Muscle of back (tissue), 13 donors: ENCODE measurements at places on chromosomes 5 and 9. TPM values are rescaled to one million over a fixed set of nuclear protein-coding genes. Genes with fewer than 3 reads are reported as not detected.
A peak's percentile ranks its signal among the peaks of the same experiment; 100 is the strongest.

- DNase-seq: no peak
Observed at GRCh38 chr5:59544573-59544972, 349.0 kb downstream of the PDE4D start.

DNA sequence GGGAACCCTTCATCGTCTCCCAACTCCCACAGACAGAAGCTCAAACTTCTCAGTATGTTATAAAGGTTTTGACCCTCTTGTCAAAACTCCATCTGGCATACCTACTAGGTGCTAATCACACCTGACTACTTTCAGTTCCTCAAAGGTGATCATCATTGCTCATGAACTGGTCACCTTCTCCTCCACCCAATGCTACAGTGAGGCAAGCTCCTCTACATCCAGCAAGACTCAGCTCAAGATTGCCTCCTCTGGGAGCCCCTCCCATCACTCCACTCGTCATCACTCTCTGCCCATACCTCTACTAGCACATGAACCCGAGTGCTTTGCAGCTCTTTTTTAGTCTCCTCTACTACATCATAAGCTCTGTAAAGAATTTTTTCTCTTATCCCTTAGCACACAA lies 102.4 kb downstream of the LPAR1 start:
- DNase-seq: no peak

DNA sequence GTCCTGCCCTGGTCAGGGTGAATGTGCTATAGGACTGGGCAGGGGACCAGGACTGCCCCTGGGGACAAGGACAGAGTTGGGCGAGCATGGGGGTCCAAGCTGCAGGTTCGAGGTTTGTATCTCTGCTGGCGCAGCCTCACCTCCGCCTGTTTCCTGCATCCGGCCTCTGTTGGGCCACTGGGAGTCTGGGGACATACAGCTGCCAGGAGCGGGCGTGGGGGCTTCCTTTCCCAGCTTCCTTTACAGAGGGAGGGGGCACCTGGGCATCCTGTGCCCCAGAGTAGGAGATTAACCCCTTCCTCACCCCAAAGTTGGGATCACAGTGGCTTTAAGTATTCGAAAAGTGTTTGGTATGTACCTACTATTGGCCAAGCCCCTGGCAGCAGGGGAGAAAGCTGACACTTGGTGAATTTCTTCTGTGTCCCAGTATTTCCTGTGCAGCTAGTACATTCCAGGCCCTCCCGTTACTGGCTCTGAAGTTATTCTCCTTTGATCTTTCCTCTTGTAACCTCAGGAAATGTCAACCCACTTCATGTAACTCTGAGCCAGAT lies 19.0 kb downstream of the OLFML2A start:
- DNase-seq: no peak

DNA sequence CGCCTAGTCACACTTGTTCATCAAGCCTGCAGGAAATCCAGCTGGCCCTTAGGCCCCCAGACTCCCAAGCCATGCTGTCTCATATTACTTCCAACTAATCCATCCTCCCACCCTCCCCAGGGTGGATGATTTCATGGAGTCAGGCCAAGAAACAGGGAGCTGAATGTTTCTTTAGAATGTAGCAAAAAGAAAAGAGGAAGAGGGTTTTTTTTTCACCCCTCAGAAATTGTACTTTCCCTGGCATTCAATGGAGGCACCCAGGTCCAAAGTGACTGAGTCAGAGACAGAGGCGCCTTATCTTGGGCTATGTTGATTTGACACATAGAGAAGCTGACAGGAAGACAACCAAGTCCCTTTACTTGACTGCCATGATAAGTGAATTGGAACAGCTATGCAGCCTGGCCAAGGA lies 260.2 kb upstream of the NR4A3 start:
- peak; percentile 49 for DNase-seq

DNA sequence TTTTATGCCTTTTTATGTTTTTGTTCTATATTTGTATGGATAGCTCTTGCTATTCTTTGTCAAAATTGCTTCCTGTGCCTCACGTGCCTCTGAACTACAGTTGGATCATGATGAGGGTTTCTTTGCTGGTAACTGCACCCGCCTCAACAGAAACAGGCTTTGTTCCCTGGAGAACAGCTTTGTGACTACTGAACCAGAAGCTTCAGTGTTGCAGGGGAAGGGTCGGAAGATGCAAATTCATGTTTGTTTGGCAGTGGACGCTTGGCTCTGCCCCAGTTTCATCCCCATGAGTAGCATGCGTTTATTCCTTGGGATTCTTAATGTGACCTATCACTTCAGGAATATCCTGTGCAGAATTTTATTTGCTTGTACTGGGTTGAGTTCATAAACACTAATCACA lies 959.1 kb upstream of the WWC1 start:
- no peak for DNase-seq

The SLC6A3 gene
- not detected for polyA plus RNA-seq

The GLRA1 gene
- not detected for polyA plus RNA-seq
